ENCODE measurements at places on chromosomes 1 and 21.

GRCh38 chr1:241939798-241940197 lies 17.8 kb upstream of the BECN2 start:
- no peak for DNase-seq

GRCh38 chr1:156119503-156120209 lies 5.1 kb downstream of the LMNA start:
- no peak for DNase-seq

DNA sequence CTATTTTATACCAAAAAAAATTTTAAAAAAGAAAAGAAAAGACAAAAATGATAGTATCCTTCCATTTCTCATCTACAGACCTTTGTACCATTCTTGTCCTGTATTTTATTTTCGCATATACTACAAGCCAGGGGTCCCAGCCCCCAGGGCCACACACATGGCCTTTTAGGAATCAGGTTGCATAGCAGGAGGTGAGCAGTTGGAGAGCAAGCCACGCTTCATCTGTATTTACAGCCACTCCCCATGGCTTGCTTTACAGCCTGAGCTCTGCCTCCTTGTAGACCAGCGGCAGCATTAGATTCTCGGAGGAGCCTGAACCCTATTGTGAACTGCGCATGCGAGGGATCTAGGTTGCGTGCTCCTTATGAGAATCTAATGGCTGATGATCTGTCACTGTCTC lies 39.8 kb downstream of the RASSF5 start:
- DNase-seq: no peak

- DNase-seq: no peak
Measured at GRCh38 chr1:157137408-157138219, 581 bp downstream of the ETV3 start.

- DNase-seq: no peak
Measured at GRCh38 chr1:156226116-156226538, 13.3 kb downstream of the PMF1 start.

GRCh38 chr1:213969958-213970555 lies 17.7 kb upstream of the PROX1 start:
- no peak for DNase-seq

DNA sequence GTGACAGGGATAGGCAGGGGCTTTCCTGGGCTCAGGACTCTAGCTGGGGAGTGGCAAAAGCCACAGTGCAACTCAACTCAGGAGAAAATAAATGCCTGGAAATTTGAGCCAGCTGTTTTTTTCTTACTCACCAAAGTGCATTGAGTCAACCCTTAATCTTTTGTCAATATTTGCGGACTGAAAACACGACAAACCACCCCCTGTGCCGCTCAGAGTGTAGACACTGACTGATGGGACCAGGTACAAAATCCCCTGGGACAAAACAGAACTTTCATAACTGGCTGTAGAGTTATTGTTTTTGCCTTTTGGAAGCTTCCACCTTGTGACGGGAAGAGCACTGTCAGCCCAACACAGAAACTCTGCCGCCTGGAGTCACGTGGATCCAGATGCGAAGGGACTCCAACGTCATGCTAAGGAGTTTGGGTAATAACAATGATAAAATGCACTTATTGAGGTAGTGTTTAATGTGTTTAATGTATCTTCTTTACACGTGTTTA lies 164.6 kb downstream of the PLPP3 start:
- no peak for DNase-seq

- DNase-seq: no peak
Measured at GRCh38 chr1:7549277-7550161, 221.6 kb upstream of the VAMP3 start.

- peak; percentile 98 for DNase-seq
Measured at GRCh38 chr1:91885716-91886506, at the start of gene TGFBR3. Gene TGFBR3 (minus strand): TSS chr1:91886151. CDS start chr1:91861531, 24,620 bp downstream.

DNA sequence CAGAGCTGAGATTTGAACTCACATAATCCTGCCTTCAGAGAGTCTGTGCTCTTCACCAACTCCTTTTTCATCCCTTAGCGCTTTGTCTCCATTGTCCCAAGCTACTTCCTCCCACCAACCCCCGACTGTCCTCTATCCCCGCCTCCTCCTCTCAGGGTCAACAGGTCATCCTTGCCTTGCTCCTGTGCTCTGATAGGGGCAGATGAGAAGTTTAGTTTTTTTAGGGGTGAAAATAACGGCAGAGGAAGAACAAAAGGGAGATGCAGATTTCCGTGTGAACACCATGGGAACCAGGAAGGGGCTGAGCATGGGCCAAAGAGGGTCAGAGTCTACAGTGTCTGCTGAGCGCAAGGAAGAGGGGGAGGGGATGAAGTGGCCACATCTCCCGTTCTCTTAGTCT lies 31.9 kb downstream of the GLUL start:
- no peak for DNase-seq

- DNase-seq: no peak
Measured at GRCh38 chr1:238778113-238778512, 608.3 kb upstream of the CHRM3 start.

DNA sequence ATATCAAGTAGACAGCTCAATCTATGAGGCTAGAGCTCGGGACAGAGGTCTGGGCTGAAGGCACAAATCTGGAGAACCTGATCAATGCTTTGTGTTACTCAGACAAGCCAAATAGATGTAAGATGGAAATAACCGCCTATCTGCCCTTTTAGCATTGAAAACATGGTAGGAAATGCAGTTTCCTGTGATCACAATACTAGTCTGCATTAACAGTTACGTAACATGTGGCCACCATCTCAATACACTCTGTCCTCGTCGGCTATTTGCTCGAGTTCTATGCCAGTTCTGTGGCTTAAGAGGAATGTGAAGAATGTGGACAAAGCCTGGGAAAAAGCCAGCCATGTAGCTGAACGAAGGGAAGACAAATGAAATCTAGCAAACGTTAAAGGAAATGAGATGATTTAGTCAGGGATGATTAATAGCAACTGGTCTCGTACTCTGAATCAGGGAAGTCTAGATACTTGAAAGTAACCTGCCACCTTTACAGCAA lies 73.3 kb downstream of the HSF2BP start:
- DNase-seq: no peak

DNA sequence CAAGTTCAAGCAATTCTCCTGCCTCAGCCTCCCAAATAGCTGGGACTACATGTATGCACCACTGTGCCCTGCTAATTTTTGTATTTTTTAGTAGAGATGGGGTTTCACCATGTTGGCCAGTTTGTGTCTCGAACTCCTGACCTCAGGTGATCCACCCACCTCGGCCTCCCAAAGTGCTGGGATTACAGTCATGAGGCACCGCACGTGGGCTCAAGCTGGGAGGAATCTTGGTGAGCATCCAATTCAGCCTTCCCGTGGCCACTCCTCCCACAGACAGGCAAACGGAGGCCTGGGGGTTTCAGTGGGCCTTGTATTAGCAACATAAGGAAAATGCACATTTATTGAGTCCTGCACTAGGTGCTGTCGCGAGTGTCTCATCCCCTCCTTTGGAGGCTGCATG lies 24.5 kb upstream of the VWA5B1 start:
- DNase-seq: no peak

GRCh38 chr1:53956308-53957168 lies 10.4 kb downstream of the LRRC42 start:
- no peak for DNase-seq

DNA sequence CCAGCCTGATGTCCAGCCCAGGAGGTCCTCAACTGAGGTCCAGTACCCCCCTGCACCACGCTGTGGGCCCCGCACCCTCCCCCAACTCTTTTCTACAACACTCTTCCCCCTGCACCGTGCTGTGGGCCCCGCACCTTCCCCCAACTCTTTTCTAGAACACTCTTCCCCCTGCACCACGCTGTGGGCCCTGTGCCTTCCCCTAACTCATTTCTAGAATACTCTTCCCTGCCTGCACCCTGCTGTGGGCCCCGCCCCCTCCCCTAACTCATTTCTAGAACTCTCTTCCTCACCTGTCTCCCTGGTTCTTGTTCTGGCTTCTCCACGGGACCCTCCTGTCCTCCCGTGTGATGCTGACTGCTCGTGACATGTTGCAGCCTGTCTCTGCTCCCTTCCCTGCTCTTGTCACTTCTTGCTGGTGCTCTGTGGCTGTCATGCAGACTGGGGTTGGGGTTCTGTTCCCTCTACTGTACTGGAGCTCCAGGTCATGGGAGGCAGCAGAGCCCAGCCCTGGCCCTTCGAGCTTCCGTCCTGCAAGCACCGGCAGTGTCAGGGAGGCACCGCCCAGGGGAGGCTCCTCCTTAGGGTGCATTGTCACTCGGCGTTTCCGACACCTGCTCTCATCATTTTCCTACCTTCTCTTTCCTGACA lies 160.1 kb upstream of the COL6A1 start:
- peak; percentile 58 for DNase-seq

- no peak for DNase-seq
Measured at GRCh38 chr1:67850151-67850551, 16.9 kb upstream of the GNG12 start.

- no peak for DNase-seq
Measured at GRCh38 chr1:66182551-66183178, 351.3 kb upstream of the SGIP1 start.

Data from left forelimb (tissue), 1 donor.